Pulmonary artery endothelial cell (primary cell): ENCODE measurements at places on chromosomes 13 and 19.

- DNase-seq: no peak
Observed at GRCh38 chr19:15641901-15642491, 1.3 kb downstream of the CYP4F3 start.

DNA sequence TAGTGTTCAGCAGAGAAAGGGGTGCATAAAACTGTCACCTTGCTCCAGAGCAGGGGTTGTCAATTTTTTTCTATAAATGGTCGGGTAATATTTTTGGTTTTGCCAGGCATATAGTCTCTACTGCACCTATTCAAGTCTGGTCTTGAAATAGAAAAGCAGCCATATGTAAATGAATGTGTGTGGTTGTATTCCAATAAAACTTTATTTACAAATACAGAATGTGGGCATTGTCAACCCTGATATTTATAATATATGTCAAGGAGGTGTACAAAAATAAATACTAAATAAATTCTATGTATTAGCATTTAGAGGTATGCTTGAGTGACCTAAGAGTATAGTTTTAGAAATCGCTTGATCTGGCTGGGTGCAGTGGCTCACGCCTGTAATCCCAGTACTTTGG lies 97.6 kb upstream of the SPRY2 start:
- DNase-seq: no peak

GRCh38 chr19:28465371-28466086 lies 747.4 kb downstream of the UQCRFS1 start:
- no peak for DNase-seq

DNA sequence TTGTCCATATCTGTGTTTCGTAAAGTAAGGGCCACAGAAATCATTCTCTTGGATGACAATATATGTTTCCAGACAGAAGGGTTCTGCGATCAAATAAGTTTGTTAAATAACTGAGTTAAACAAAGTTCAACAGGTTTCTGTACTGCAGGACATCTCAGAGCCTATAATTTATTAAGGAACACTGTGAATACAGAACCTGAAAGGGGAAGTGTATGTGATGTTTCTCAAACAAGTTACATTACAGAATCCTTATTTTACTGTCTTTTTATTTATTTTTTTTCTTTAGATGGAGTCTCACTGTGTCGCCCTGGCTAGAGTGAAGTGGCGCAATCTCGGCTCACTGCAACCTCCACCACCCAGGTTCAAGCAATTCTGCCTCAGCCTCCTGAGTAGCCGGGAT lies 55.4 kb upstream of the GTF2F2 start:
- no peak for DNase-seq

DNA sequence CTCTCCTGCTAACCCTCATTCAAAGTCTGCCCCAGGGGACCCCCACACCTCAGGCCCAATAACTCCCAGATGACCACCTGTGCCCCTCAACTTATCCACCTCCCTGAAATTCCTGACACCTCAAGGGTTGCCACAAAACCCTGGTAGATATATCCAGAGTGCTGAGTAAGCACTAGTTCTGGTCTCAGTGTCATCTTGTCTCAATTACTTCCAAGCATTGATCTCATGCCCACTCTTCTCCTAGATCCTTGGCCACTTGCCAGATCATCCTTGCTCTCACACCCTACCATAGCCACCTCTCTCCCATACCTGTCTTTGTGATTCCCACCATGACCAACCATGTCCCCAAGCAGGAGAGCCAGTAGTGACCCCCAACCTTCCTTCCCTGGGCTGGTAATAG lies 2.0 kb downstream of the ZNF416 start:
- DNase-seq: no peak

DNA sequence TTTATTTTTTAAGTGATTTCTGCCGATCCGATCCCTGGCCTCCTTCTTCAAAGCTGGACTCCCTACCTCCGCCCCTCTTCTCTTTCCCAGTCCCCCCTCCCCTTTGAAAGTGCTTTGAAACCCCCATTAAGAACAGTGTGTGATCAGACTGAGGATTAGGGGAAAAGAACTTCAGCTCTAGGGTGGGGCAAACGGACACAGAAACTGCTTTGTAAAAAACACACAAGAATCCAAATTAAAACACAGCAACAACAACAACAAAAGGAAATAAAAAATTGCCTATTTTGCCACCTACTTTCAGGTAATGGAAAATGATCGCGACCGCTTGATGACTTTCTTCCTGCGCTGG lies 1.4 kb downstream of the SPRY2 start:
- no peak for DNase-seq

DNA sequence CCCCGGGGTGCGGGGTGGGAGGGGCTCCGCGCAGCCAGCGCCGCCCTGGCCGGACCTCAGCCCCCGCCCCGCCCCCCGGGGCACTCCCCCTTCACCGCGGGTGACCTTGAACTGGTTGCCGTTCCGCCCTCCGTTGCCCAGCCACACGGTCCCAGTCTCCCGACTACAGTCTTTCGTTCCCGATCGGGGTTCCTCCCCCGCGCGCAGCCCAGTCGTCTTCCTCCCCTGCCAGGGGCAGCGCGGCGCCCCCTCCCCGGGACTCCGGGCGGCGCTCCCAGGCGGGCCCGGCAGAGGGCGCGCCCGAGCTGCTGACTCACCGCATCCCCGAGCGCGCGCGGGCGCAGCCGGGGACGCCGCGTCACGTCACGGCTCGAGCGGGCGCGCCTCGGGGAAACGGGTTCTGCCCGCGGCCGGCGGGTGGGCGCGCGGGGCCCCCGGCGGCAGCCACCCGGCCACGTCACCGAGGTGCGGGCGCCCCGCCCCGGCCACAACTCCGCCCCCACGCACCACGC lies 459 bp downstream of the MIDN start:
- DNase-seq: no peak

- no peak for DNase-seq
Observed at GRCh38 chr13:53041968-53042516, 13.4 kb downstream of the OLFM4 start.

DNA sequence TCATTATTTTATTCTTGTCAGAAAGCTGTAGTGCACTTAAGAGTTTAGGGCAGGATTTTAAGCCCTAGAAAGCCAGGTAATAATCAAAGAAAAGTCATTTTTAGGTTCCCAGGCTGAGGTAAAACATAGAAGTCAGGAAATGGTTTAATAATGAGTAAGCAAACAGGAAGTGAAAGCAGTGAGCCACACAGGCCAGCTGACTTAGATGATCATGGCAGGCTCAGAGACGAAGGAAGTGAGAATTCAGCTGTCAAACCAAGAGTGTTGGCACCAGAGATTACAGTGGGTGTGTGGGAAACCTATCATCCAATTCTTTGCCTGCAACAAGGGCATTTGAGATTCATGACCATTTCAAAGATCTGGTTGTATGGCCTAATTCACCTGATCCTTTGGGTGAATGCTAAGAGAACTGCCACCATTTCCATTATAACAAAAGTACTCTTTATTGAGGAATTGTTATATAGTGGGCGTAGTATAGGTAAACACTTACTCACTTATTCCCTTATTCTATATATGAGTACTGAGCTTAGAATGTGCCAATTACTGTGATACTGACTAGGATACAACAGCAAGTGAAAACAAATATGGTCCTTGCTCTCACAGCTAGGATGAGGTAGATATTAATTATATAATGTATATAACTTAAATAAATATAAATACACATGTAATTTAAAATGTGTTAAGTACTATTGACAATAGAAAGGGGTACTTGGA lies 103.7 kb upstream of the EDNRB start:
- DNase-seq: peak; percentile 89

- no peak for DNase-seq
Observed at GRCh38 chr13:30240608-30241007, 66.7 kb downstream of the KATNAL1 start.

DNA sequence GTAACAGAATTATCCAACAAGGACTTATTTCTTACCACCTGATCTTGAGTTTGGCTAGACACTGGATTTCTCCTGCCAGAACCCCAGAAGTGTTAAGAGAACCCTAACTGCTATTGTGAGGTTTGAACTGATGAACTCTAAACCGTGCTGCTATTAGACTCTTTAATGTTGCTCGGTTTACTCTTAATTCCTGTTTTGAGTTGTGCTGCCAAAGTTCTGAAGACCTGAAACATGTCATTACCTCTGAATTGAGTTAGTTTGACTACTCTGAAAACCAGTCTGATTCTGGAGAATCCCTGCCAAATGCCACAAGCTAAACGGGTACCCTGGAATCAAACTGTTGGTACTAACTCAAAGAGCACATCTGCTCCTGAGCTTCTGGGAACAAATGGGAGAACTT lies 215.5 kb downstream of the KLF12 start:
- DNase-seq: no peak
